ENCODE measurements at places on chromosomes 3 and 15. TPM values are rescaled to one million over a fixed set of nuclear protein-coding genes. Genes with fewer than 3 reads are reported as not detected.

C3orf20 gene
- polyA plus RNA-seq, result not detected

SCN11A gene
- polyA plus RNA-seq, result not detected

RLBP1 gene
- not detected for polyA plus RNA-seq

GP5 gene
- polyA plus RNA-seq, result 0.05 TPM

XYLB gene
- polyA plus RNA-seq, result 0.28 TPM

MESP1 gene
- 1.8 TPM for polyA plus RNA-seq

TKT gene
- polyA plus RNA-seq, result 102 TPM

CFAP161 gene
- not detected for polyA plus RNA-seq

FBXO40 gene
- 0.18 TPM for polyA plus RNA-seq

GPR149 gene
- not detected for polyA plus RNA-seq

SQOR gene
- polyA plus RNA-seq, result 62.6 TPM

ACKR2 gene
- polyA plus RNA-seq, result not detected

Measured in IgD-negative memory B cell (primary cell).